ENCODE measurements at places on chromosomes 3 and 15.

DNA sequence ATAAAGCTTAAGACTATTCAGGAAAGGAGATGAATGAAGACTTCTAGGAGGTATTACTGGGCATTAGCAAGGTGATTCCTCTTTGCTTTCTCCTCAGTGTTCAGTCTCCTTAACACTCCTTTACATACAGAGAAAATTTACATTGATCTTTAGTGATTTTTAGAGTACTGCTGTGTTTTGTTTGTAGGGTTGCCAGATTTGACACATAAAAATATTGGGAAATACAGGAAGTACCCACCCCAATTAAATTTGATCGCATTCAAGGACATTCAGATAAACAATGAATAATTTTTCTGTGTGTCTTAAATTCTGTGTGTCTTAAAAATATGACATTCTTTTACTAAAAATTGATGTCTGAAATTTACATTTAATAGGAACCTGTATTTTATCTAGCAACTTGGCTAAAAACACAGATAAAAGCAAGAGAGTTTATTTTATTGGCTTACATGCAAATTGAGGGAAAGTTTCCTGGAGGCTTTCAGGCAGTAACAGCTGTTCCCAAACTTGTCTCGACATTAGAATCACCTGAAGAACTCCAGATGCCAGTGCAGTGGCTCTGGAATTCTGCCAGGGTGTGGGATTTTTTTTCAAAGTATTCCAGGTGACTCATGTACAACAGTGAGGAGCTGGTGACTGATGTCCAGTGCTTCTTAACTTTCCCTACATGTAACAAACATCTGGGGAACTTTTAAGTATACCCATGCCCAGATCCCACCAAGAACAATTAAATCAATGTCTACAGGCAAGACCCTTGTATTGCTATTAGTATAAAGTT, 23.4 kb upstream of the PLOD2 start:
- DNase-seq = no peak

DNA sequence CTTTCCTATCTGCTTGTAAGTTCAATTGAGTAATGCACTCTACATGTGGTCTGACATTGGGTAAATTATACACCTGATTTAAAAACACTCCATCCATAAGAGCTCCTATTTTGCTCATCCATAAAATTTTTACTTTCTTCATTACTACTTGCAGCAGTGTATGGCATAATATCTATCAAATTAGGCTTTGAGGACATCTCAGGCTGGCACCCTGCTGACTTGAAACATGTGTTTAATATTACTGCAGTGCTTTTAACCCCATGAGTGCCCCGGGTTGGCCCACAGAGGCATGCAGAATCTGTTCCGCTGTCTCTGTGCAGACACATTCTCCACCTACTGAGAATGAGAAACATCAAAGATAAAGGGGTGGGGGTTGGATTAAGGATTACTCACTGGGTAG, 249.9 kb upstream of the DNAJC19 start:
- DNase-seq = no peak

DNA sequence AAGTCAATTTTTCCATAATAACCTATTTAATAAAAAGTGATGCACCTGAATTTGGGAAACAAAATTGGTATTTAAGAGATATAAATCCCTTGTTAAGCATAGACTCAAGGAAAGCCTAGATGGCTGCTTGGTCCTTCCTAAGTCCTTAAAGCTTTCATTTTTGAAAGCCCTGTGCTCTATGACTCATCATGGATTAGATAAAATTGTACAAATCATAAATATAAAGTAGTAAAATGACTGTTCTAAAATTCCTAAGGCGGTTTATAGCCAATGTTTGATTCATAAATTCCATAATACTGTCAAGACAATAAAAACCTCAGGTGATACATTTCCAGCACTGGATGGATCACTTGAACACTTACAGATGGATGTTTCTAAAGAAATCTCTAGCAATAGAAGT, 730.8 kb upstream of the EPHA6 start:
- DNase-seq = no peak

DNA sequence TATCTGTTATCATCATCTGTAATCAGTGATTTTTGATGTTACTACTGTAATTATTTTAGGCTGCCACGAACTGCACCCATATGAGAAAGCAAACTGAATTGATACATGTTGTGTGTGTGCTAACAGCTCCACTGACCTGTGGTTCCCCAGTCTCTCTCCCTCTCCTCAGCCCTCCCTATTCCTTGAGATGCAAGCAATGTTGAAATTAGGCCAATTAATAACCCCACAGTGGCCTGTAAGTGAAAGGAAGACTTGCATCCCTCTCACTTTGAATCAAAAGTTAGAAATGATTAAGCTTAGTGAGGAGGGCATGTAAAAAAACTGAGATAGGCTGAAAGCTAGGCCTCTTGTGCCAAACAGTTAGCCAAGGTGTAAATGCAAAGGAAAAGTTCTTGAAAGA, 218.6 kb upstream of the LRRFIP2 start:
- DNase-seq = no peak

GRCh38 chr3:23981955-23982354, 36.9 kb downstream of the NR1D2 start:
- no peak for DNase-seq

DNA sequence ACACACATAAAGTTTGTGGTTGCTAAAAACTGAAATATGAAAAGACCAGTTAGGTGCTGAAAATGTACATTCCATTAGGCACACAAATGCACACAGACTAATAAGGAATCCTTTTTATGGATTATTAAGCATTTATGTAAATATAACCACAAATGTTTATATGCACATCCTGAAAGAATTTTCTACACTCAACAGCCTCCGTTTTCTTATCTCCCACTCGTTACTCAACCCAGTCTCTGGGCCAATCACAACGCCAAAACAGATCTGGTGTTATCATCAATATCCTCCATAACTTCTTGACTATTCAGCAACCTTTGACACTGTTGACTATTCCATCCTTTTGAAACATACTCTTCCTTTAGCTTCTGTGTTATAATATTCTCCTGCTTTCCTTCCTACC, 136.4 kb downstream of the ATP8B4 start:
- DNase-seq = no peak

GRCh38 chr3:126714276-126714900, 10.3 kb downstream of the CHCHD6 start:
- DNase-seq = no peak

GRCh38 chr3:2023959-2024358, 74.7 kb upstream of the CNTN4 start:
- DNase-seq = no peak

- no peak for DNase-seq
Observed at GRCh38 chr15:88974392-88974791, 61.2 kb upstream of the MFGE8 start.

DNA sequence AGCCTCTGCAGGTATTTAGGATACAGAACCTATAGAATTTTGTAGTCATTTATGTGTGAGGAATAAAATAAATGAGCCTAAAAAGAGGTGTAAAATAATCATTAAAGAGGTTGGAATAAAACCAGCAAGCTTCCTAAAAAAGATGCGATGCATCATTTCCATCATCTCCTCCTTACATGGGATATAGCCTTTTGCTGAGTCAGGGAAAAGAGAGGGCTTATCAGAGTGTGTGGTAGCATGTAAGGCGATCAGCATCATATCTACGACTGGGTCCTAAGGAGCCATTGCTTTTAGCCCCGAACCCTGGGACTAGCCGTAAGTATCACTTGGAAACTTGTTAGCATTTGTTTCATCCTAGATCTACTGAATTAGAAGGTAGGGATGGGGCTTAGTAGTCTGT, 94.9 kb downstream of the DTWD1 start:
- no peak for DNase-seq

DNA sequence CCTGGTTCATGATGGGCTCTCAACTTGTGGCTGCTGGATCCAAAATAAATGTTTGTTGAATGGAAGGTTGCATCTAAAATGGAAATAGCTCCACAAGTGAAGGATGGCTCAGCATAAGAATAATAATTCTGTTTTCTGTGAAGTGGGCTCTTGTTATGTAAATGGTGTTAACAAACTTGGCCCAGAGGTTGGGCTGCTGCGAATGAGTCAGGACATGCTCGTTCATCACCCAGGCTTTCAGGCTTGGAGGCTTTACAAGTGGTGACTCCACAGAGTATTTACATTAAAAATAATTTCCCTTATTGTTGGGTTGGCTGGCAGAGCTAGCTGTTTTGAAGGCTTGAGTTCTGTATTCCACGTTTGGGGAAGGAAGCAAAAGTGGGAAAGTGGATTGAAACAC, 60.5 kb downstream of the ITGB5 start:
- DNase-seq = no peak

DNA sequence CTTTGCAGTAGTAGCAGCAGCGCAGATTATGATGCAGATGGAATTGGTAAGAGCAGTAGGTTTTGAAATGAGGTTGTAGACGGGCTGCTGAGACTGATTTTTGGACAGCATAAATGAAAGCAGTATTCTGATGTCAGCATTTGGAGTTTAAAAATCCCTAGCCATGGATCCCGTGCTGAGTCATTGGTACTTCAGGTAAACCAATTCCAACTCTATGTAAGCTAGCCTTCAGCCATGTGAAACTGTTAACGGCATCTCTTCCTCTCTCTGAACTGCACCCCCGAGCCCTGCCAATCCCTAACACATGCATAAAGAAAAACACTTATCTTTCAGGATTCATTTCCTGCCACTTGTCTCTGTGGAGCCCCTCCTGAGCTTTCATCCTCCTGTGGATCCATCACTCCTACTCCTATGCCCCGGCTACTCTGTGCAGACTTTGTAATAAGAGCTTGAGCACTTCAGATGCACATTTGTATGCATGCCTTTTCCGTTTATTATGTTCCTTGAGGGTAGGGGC, 119.0 kb downstream of the AKAP13 start:
- no peak for DNase-seq

DNA sequence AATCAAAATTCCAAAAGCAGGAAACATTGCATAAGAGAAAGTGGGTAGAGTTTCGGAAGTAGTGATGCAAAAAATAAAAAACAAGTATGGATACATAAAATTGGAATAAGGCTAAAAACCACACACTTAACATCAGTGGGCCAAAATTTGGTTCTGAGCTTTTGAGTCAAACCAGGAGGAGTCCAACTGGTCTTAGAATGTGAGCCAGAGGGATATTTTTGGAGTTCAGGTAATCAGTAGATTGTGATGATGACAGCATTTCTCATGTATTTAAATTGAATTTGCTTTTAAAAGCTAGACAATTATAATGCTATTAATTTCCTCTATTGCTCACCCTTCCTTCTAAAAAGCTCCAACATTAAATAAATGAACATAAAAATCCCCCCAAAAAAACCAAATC, 38.2 kb upstream of the CHST2 start:
- DNase-seq = no peak

DNA sequence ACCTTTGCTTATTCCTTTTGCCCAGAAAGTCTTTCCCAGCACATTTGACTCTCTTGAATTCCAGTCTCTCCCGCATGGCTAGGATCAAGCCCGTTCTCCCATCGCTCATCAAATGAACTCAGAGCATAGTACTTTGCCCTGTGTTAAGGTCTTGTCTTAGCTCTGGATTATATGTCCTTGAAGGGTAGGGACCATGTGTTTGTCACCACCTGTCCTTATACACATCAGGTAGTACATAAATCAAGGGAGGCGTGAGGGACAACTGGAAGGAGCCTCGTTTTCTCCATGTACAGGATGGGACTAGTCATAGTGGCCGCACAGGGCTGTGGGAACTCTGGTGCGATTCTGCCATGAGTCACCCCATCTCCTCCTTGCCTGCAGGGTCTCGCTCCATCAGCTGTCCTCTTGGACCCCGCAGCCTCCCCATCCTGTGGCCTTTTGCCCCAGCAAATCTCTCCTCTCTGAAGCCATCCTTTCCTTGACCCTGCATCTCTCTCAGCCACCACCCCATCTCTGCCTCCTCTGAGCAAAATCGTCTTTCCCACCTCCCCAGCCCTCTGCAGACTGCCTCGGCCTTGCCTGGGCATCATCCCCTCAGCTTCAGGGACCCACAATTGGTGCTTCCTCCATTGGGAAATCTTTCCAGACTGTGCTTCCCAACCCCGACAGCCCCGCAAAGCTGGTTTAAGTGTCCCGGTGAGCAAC, 33.4 kb upstream of the RAB6B start:
- DNase-seq = no peak

DNA sequence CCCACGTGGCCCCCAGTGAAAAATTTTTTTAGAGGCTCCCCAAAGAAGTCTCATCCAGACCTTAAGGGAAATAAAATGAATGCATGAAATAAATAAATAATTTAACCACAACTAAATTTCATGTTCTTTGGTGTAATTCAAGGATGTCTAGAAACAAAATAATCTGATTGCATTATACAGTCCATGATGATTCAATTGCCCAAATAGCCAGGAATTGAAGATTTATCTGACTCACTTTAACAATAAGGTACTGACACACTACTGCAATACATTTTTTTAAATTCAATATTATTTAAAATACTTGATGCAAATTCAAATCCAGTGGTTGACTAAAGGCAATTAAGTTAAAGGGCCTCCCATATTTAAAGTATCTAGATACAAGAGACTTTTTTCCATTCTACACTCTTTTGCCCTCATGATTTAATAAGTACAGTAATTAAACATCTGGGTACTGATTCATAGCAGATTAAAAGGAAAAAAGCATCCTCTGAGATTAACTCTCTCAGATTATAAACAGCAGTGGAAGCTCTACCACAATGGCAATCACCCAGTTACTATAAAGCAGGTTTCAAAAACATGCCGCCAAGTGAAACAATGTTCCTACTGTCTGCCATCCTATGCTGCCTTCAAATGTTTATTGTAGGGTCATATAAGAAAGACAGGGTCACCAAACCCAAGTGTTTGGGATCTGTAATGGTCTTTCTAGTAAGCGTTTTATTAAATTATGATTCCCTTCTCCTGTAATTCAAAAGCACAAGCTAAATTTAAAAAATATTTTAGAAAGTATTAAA, 9.9 kb downstream of the UQCC5 start:
- DNase-seq = no peak

- peak; percentile 28 for DNase-seq
Observed at GRCh38 chr15:79923079-79923514, 26.3 kb upstream of the MTHFS start.

DNA sequence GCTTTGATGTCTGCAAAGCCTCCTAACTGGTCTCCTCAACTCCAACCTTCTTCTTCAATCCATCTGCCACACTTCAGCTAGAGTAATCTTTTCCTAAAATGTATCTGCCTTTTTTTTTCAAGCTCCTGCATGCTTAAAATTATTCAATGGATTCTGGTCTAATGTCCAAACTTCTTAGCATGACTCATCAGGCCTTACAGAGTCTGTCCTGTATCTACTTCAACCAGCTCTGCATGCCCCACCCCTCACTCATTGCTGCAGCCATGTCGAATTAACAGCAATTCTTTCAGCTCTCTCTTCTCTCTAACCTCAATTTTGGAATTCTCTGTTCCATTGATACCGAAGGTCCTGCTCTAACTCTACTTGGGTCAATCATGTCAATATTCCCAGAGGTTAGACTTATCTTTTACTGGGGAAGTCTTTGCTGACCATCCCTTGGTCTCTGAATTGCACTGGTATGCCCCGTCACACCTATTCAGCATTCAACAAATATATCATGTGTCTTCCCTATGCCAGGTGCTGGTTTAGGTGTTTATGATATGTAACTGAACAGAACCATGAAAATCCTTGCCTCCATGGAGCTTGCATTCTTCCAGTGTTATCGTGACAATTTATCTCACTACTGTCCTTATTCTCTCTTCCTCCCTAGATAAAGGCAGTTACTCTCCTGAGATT, 88.5 kb upstream of the NANOGP8 start:
- no peak for DNase-seq

Data from kidney capillary endothelial cell (primary cell).